RWPE2 (cell line): ENCODE measurements at places on chromosomes 2 and 18.

DNA sequence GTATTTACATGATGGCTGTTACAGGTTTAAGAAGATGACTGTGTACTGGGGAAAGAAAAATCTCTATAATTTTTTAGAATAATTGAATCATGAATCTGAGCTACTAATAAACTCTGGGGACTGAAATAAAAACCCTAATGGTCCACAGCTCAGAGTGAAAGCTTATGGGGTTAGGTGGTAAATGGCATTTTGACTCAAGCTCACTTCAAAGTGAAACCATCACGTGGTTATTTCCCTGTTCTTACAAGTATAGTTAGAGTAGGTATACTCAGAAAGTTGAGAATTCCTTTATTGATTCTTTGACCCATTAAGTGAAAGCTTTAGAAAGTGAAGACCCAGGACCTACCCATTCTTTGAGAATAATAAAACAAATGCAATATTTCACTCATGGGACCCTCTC, 626.2 kb upstream of the SETBP1 start:
- no peak for DNase-seq

GRCh38 chr2:11303290-11304013, 41.0 kb downstream of the ROCK2 start:
- no peak for DNase-seq

- no peak for DNase-seq
Observed at GRCh38 chr2:85785027-85785822, 31.4 kb downstream of the ATOH8 start.

DNA sequence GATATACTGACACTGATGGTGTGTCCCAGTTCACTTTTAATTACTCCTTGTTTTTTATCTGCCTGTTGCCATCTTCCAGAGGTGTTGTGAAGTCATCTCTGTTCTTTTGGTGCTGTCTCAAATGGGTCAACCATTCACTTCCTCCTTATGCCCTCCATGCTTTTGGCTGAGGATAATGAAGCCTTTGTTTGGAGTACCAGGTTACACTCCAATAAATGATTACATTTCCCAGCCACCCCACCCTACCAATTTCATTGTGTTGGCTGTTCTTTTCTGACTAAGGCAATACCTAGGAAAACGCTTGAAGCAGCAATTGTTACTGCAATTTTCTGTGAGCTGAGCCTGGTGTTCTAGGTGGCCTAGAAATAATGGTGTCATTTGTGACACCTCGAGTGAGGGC, 29.8 kb upstream of the ACTG2 start:
- DNase-seq = no peak

GRCh38 chr18:47204908-47205522, 28.9 kb upstream of the IER3IP1 start:
- DNase-seq = no peak

- DNase-seq = no peak
Observed at GRCh38 chr2:207514451-207514850, 15.3 kb upstream of the CREB1 start.

- no peak for DNase-seq
Observed at GRCh38 chr18:10330428-10330827, 124.0 kb upstream of the APCDD1 start.

GRCh38 chr2:176234156-176234555, 35.1 kb upstream of the MTX2 start:
- DNase-seq = no peak

DNA sequence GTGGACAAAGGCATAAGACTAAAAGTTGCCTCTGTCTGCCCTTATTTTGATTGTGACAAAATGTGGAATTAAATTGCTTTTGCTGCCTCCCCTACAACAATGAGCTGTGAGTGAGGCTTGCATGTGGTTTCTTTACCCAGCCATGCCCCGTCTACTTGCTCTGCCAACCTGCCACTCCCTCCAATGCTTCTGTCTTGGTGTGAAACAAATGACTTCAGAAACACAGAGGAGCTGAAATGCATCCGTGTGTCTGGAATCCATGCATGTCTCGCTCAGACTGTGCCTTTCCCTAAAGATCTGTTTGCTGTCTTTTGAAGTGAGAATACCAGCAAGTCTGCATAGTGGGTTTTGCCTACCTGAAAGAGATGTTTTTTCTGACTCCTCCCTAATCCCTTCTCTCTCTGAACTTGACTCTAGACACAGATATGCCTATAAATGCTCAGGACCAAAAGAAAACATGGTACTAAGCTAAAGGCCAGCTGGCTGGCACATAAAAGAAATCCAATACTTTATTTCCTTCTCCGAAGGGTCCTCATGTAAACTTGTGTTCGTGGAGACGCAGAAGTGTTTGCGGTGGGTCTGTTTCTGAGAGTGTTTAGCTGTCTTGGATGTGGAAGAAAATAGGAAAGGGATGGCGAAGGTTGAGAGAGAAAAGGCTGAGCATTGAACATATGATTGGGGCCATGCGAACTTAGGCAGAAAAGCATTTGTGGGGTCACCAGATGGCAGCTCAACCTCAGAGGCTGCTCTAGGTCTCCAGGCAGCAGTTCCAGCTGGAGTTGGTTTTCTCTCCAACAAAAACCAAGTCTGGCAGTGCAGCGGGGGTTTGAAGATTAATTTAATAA, 120.5 kb downstream of the CCBE1 start:
- DNase-seq = no peak

DNA sequence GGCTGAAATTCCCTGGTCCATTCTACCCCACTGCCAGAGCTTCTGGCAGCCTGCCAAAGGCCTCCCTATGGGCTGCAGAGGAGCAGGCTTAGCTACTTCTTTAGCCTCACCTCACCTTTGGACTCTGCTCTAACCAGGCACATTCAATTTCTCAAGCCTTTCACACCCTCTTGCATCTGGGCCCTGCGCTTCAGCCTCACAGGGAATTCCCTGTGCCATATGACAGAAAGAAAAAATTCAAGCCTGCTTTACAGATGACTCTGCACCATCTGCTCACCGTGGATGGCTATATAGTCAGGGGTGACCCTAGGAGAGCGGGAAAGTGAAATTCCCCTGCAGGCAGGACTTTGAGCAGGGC, 62.5 kb downstream of the REEP1 start:
- DNase-seq = no peak

GRCh38 chr2:106843001-106843909, 42.7 kb downstream of the ST6GAL2 start:
- no peak for DNase-seq

DNA sequence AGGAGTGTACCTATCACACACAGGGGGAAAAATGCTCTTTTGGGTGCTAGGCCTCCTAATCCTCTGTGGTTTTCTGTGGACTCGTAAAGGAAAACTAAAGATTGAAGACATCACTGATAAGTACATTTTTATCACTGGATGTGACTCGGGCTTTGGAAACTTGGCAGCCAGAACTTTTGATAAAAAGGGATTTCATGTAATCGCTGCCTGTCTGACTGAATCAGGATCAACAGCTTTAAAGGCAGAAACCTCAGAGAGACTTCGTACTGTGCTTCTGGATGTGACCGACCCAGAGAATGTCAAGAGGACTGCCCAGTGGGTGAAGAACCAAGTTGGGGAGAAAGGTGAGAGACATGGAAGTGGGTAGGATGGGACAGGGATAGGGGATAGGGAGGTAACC, 12.2 kb downstream of the DHRS9 start:
- DNase-seq = no peak

DNA sequence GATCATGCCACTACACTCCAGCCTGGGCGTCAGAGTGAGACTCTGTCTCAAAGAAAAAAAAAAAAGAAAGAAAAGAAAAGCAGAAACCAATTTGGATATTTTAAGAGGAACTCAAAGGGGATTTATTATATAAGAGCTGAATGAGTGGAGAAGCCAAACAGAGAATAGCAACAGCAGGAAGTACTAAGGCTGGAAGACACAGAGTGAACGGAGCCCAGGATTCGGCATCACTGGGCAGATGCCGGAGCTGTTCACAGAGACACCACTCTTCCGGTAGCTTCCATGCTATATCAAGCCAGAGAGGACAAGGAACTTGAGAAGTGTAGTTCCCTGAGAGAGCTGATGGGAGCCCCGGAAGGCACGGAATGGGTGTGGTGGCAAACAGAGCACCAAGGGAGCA, 47.0 kb upstream of the CABLES1 start:
- no peak for DNase-seq

DNA sequence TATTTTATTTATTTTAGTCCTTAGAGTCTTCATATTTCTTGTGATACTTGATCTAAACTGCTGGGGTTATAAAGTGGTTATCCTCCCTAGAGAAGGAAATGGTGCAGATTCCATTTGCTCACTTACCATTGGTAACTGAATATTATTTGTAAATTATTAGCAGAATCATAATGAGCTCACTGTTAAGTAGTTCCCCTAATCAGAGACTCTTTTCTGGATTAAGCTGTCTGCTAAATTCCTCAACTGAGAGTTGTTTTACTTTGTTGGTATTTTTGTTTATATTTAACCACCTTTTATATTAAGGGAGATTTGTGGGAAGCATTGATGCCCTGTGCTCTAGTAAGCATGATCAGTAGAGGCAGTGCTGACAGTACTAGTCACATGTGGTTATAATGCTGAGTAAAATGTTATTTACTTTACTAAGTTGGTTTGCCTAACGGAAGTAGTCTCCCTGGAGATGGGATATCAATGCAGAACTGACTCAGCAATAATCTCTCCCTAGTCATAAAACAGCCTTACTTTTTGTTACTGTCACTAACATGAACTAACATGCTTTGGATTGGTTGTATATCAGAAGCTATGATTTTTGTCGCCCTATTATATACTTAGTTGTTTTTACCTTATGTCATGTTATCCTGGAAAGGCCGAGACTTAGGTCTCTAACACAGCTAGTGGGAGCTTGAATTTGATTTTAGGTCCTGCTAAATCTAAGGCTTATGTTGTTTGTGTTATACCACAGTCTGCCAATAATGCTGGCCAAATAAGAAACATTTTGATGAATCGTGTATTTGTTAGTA, 166.7 kb downstream of the MCFD2 start:
- no peak for DNase-seq

DNA sequence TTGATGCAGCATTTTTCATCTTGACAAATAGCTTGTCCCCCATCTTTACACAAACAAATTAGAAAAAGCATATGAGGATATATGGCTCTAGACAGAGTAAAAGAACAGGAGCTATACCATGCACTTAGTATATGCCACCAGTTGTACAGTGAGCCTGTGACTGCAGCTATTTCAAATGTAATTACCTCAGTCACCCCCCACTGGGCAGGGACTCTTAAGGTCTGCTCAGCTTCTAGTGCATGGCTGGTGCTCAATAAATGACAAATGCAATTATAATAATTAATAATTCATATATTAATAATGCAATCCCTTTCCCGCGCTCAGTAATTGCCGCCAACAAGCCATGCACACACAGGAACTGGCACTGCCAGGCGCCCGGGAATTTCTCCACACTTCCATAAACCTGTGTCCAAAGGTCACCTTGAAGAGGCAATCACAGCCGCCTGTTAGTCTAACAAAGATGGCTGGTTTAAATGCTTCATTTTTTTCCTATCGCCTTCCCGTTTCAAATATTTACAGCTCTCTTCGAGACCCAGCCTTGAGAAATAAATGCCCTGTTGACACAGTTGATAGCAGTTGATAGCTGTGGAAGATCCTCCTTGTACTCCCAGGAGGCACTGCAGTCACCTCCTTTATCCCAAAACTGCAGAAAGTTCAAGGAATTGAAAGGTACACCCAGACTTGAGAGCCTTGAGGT, 156.6 kb downstream of the INO80D start:
- DNase-seq = no peak

- DNase-seq = no peak
Observed at GRCh38 chr18:50162486-50163304, 32.3 kb downstream of the MYO5B start.

- no peak for DNase-seq
Observed at GRCh38 chr2:28358668-28359201, 33.9 kb upstream of the FOSL2 start.

- DNase-seq = no peak
Observed at GRCh38 chr2:68837861-68838341, 33.3 kb downstream of the BMP10 start.

GRCh38 chr2:199465390-199465789, 7.7 kb upstream of the SATB2 start:
- no peak for DNase-seq

GRCh38 chr2:238114331-238114841, 14.2 kb downstream of the ESPNL start:
- peak; percentile 38 for DNase-seq

DNA sequence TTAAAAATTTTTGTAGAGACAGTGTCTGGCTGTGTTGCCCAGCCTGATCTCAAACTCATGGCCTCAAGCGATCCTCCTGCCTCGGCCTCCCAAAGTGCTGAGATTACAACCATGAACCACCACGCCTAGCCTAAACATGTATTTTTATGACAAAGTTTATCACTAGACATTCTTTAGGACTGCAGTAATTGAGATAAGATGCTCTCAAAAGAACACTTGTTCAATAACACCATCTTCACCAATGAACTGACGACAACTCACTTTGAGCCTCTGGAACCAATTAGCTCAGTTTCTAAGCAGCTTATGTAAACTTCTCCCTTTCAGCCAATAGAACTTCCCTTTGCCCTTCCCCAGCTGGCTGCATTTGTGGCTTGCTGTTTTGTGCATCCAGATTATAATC, 15.3 kb upstream of the PPP4R1 start:
- no peak for DNase-seq

- DNase-seq = no peak
Observed at GRCh38 chr18:11946756-11947155, 34.6 kb upstream of the IMPA2 start.

GRCh38 chr2:32357318-32358110, 691 bp downstream of the BIRC6 start:
- DNase-seq = peak; percentile 55

- no peak for DNase-seq
Observed at GRCh38 chr2:141967980-141968379, 162.8 kb downstream of the LRP1B start.

- DNase-seq = no peak
Observed at GRCh38 chr18:65610939-65611338, 139.9 kb upstream of the CDH7 start.

DNA sequence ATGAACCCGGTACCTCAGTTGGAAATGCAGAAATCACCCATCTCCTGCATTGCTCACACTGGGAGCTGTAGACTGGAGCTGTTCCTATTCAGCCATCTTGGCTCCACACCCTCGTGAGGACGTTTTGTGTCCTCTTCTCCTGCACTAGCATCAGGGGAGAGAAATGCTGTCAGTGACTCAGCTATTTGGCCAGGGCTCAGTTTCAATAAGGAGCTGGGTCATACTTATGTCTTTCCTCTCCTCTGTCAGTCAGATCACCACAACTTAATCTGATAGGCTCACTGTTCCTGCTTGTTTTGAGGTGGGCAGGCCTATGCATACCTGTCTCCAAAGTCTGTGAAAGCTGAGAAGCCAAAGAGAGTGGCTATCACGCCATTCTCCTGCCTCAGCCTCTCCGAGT, 921.2 kb downstream of the DCC start:
- no peak for DNase-seq

- no peak for DNase-seq
Observed at GRCh38 chr2:151157000-151157735, 104.5 kb downstream of the RBM43 start.
